ENCODE measurements at places on chromosomes 6 and 20. TPM values are rescaled to one million over a fixed set of nuclear protein-coding genes. Genes with fewer than 3 reads are reported as not detected.

- no peak for DNase-seq
These were observed 64.9 kb upstream of the ZFP64 start for GRCh38 chr20:52256454-52256853.

- no peak for DNase-seq
These were observed 306.7 kb downstream of the PLCB1 start for GRCh38 chr20:8438748-8439147.

- no peak for DNase-seq
These were observed 186.7 kb upstream of the TENT5A start for GRCh38 chr6:81938991-81939732.

GRCh38 chr6:109059571-109060021 lies 35.0 kb downstream of the SESN1 start:
- no peak for DNase-seq

- peak; percentile 92 for DNase-seq
These were observed at the start of gene MYL9 for GRCh38 chr20:36541227-36541767. TSS of gene MYL9 (plus strand) at chr20:36541519. CDS start at chr20:36544885, 3,366 bp downstream.

GRCh38 chr6:112085286-112086065 lies 1.8 kb downstream of the TUBE1 start:
- DNase-seq = no peak

- DNase-seq = no peak
These were observed 464.8 kb upstream of the CDH4 start for GRCh38 chr20:60787276-60787675.

DNA sequence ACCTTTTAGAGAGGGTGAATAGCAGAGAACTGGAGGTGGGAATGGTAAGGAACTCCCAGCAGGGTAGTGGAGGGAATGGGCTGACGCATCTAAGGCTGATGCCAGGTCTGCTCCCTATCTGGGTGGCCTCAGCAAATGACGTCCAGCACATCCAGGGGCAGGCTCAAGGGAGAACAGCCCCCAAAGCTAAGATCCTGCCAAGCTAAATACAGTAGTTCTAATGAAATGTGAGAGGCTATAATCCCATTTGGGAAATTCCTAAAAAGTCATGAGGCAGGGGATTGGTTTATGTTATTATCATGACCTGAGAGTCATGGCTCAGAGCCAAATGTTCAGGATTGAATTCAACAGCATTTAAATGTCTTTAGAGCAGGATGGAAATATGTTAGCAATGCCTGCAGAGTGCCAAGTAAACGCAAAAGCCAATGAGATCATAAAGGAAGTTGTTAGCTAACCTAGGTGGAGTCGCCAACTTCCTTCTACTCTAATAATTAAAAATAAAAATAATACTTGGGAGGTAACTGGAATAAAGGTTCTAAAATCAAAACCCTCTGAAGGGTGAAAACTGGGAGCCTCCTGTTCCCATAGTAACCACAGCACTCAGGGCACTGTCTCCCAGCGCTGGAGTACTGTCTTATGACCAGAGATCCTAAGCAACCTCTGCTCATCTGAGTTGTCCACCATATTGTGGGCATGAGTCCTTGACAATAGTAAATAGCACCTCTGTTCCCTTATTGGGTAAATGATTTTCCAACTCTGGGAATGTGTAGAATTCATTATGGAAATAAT lies 34.8 kb downstream of the IYD start:
- peak; percentile 96 for DNase-seq

GRCh38 chr6:3882866-3883265 lies 33.7 kb downstream of the FAM50B start:
- DNase-seq = no peak

GRCh38 chr6:80173411-80173810 lies 66.9 kb downstream of the BCKDHB start:
- DNase-seq = no peak

DNA sequence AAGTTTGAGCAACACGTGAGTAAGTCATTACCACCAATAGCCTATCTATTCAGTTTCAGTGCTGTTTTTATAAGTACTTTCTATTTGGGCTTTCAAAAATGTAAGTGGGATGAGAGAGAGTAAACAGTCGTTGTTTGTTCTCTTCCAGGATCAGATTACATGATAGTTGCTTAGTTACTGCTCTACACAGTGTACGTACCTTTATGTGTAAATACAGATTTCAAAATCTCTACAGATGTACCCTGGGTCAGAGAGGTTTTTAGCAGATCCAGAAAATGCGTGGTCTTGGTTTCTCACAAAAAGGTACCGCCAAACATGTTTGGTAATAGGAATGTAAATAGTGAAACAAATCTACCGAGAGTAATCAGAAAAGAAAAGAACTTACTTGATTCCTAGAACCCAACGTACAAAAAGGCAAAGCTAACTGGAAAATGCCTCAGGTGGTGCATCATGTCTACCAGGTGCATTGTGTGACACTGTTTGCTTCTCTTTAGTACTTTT lies 421.1 kb downstream of the BCKDHB start:
- no peak for DNase-seq

GRCh38 chr6:118959903-118960302 lies 24.9 kb upstream of the MCM9 start:
- DNase-seq = no peak

DNA sequence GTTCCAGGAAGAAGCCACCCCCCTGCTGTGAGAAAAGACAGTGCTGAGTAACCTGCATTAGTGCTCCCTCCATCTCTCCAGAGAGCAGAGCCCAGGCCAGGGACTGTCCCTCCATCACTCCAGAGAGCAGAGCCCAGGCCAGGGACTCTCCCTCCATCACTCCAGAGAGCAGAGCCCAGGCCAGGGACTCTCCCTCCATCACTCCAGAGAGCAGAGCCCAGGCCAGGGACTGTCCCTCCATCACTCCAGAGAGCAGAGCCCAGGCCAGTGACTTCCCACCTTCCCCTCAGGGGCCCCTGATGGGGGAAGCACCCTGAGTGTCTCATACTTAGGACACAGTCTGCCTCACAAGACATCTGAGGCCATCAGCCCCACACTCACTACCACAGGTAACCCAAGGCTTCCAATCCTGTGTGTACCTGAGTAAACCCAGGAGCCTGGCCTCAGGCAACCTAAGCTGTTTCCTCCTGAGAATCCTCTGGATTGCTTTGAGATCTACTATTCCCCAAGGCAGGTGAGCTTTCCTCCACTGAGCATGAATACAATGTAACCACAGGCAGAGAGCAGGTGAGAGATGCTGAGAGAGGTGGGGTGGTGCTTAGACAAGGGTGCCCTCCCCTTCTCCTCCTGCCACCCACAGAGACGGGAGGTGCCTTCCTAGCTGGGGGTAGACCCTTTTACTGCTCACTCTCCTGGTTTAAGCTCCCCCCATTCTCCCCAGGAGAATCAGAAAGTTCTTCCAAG lies 4.9 kb downstream of the TBXT start:
- DNase-seq = no peak

DNA sequence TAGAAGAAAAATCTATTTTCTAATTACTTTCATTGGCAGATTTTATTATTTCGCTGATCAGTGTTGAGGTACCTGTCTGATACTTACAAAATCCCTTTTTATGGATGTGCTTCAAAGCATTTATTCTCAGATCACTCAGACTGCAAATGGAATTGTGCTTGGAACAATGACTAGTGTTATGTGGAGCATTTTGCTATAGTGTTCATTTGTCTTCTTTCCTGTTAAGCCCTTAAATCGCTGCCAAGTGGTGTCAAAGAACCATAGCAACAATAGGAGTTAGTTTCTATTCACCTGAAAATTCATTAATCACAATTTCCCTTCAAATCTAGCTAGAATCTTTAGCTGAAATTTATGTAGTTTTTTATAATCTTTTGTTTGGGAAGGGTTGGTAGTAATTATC lies 29.8 kb downstream of the SMPDL3A start:
- no peak for DNase-seq

DNA sequence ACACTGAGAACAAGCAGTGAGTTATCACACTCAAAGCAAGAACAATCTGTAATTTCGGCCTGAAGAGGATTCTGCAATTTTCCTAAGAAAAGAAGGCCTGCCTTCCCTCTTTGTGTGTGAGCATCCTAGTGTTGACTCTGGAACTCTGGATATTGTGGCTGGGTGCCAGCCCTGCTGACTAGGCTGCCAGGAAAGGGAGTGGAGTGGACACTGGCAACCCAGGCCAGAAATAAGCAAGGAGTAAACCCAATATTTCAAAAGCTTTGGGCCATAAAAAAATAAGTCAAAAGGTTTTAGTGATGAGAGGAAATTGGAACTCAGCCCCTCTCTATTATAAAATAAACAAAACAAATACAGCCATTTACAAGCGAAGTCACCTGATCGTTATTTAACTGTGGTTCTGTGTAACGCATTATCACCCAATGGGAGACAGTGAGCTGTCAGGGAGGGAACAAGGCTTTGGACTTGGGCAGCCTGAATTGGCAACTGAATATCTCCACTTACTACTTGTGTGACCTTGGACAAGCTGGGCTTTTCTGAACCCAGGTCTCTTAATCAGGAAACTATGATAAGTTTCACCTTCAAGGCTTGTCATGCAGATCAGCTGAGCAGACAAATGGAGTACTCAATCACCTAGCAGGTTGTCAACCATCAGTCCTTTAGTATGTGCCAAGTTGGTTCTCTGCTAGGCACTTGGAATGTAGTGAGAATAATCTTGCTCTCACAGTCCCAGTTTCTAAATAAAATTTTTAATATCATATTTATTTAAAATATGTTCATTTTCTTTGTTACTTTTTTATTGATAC lies 196.2 kb downstream of the PAX1 start:
- no peak for DNase-seq

DNA sequence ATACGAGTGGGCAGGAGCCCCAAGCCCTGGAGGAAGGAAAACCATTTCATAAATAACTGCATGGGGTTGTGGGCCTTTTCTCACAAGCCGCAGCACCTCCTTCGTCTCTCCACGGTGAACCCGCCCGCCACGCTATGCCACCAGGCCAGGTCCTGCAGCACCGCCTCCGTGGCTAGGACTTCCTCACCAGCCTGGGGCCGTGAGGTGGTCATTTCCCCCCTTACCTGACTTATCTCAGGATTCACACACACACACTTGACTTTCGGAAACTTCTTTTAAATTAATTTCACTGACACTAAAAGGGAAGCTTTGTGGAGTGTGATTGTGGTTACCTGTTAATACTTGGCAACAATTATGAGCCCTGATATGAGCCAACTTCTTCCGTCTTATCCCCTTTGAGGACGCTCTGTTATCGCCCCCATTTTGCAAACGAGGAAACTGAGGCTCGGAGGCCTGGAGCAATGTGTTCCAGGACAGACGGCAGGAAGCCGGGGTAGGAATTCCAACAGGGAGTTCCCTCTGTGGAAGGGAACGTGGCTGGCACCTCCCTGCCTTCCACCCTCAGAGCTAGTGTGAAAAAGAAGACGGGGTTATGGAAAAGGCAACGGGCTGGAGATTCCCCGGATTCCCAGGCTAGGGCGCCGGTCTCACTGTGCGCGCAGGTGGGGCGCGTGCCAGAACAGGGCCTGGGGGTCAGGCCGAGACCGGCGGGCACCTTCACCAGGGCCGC lies 817 bp upstream of the SLCO4A1 start:
- no peak for DNase-seq

DNA sequence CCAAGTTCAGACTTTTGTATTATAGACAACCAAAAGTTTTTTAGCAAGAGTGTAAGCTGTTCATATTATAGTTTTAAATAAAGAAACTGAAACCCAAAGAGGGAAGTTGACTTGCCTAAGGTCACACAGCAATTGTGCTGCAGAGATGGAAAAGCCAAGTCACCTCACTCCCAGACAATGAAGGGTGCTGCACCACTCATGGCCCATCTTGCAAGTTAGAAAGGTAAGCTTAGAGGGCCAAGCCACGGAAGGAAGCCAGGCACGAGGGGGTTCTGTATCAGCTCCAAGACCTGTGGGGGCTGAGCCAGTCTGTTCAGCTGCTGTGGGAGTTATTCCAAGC lies 860 bp downstream of the DEFB124 start:
- DNase-seq = no peak

The CNBD2 gene
- 3.6 TPM for total RNA-seq

The NRSN2 gene
- total RNA-seq = 43.1 TPM

The BNIP5 gene
- not detected for total RNA-seq

The OOEP gene
- not detected for total RNA-seq

The CTAGE9 gene
- total RNA-seq = not detected

The SFTA2 gene
- total RNA-seq = not detected

The DEFB124 gene
- not detected for total RNA-seq

The SPDEF gene
- not detected for total RNA-seq
